ENCODE measurements at places on chromosomes 4 and X.

DNA sequence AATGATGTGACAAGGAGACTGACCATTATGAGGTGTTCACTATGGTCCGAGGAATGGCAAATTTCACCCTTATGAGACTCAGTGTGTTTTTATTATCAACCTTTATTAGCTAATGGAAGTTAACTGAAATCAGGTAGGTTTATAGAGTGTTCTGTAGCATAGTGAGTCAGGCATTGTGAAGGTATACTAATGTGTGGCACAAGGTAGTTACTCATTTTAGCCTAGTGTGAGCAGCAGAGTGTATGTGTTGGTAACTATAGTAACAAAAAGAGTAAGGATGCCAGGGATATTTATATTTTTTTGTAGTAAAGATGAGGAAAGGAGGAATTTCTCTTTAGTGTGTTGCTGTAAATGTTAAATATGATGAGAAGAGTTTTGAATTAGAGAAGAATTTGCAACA is 12.0 kb downstream of the PDLIM5 start:
- no peak for DNase-seq

DNA sequence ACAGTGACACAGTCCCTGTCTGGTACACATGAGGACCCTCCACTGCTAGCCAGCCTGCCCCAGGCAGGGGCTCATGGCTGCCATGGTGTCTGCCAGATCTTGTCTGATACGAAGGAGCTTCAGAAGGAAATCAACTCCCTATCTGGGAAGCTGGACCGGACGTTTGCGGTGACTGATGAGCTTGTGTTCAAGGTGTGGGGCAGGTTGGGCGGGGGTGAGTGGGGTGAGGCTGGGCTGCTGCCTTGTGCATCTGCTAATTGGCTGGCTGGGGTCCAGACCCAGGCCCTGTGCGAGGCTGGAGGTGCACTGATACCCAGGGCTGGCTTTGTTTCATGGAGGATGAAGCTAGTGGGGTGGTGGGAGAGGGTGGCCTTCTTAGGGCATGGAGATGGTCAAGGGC is 13.8 kb downstream of the CCDC22 start:
- no peak for DNase-seq

DNA sequence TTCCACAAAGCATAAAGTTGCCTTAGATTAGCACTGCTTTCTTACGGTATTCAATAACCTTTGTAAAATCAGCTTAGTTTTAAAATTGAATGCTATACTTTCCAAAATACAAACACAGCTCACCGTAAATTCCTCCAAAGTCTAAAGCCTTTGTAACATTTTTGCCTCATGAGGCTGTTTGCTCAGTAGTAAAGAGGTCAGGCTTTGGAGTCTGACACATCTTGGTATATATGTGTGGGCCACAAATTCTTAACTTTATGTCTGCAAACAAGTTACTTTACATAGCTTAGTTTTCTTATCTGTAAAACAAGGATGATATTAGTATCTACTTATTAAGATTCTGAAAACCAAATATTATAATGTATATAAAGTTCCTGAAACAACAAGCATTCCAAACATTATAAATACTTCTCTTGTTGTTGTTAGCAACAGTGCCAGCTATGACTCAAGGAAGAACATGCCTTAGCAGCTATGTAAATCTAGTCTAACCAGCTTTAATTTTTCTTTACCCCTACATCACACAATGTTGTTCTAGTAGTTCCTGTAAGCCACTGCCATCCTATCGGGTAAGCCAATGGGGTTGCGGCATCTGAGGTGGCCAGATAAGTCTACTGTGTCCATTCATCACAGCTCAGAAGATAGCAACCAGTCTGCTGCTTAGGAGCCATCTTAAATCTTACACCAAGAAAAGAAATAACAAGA is 709.0 kb downstream of the KLHL13 start:
- DNase-seq: no peak

DNA sequence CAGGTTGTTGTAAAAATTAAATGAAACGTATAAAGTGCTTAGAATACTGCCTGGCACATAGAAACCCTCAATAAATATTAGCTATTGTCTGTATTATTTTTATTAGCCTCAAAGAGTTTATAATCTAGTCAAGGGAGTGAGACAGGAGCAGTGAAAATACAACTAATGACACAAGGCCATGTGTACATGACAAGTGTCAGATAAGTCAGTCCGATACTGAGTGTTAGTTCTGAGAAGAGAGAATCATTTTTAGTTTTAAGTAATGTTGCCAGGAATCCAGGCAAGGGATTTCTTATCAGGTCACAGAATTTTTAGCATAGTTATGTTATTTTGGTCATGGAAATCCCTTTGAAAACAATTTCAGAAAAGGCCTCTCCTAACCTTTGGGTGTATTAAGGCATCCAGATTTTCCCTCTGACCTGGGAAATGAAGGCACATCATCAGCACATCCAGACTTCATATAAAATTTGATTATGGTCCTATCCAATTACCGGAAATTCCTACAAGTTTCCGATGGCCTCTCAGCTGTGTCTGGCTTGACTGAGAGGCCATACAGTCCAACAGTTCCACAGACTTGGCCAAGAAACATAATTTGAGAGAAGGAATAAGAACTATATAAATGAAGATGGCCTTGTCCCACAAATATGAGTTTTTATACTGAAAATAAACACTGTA is 35.7 kb downstream of the PPARGC1A start:
- no peak for DNase-seq

DNA sequence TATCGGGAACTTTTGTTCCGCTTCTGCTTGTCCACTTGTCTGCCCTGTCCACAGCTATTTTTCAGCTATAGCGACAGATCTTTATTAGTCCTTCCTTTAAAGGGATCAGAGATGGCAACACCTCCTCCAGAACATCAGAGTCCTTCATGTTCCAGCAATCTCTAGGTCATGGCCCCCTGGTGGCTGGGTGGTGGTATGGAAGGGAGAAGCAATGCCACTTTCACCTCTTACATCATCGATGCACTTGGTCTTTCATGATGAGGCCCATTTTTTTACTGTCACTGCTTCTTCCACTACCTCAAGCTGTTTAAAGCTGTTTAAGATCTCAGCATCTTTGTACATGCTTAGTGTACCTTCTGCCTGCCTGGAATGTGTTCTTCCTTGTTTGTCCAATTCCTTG is 106.7 kb downstream of the ARHGAP6 start:
- DNase-seq: no peak

DNA sequence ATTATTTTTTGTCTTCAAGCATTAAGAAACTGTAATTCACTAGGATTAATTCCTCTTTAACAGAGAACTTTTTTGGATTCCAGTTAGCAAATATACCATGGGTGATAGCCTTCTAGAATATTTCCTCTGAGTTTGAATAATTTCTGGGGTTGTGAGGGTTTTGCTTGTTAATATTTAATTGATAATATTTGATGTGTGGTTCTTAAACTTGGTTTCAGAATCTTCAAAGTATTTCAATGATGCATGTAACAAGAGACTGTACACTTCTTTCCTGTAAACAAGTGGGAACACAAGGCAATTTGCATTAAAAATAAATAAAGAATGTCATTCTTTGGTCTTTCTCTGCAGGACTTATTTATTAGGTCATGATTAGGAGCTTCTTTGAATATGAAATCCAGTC is 9.5 kb upstream of the C4orf51 start:
- DNase-seq: no peak

- DNase-seq: no peak
Measured at GRCh38 chr4:139455126-139455538, 1.2 kb downstream of the RAB33B start.

GRCh38 chr4:179664430-179665027 is 2222.3 kb upstream of the AGA start:
- DNase-seq: no peak

- DNase-seq: no peak
Measured at GRCh38 chr4:94880956-94881355, 123.2 kb downstream of the BMPR1B start.

- DNase-seq: peak; percentile 51
Measured at GRCh38 chrX:129622757-129623301, 31.9 kb downstream of the APLN start.

- peak; percentile 47 for DNase-seq
Measured at GRCh38 chr4:87108142-87108546, 112.3 kb downstream of the KLHL8 start.

- DNase-seq: no peak
Measured at GRCh38 chrX:2252331-2253065, 248.3 kb downstream of the DHRSX start.

DNA sequence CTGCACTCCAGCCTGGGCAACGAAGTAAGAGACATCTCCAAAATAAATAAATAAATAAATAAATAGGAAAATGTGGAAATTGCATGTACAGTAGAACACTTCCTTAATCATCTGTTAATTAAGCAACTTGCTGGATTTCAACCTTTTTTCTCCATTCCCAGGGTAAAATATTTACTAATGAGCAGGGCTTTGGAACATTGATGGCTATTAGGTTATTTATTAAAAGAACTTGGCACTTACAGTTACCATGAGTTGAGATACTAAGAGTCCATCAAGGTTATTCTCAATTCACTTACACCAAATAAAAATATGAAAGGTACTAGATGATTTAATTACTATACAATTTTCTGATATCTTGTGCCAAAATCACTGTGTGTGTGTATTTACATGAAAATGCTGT is 607.1 kb downstream of the PCDH18 start:
- DNase-seq: no peak

GRCh38 chrX:152918707-152919106 is 20.8 kb downstream of the ZNF185 start:
- DNase-seq: no peak

- no peak for DNase-seq
Measured at GRCh38 chr4:14644580-14645282, 357.6 kb upstream of the CPEB2 start.

GRCh38 chrX:49901048-49901447 is 21.3 kb upstream of the CLCN5 start:
- no peak for DNase-seq

GRCh38 chrX:36501169-36501702 is 506.9 kb upstream of the FAM47C start:
- no peak for DNase-seq

DNA sequence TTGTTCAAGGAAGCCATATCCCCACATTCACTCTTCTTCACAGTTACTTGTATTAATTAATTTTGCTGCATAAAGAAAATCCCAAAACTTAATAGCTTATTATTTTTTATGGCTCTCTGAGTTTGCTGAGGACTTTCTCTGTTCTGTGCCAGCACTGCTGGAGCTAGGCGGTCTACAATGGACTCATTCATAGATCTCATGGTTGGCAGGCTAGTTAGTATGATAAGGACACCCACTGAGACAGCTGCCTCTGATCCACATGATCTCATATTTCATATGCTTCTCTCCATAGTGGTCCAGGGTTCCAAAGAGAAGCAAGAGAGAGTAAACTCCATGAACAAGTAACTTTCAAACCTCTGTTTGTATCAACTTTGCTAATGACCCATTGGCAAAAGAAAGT is 170.2 kb downstream of the ADGRA3 start:
- DNase-seq: no peak

GRCh38 chr4:112973750-112974251 is 75.7 kb upstream of the ANK2 start:
- no peak for DNase-seq

GRCh38 chr4:54225598-54226403 is 3.3 kb upstream of the PDGFRA start:
- DNase-seq: peak; percentile 54

DNA sequence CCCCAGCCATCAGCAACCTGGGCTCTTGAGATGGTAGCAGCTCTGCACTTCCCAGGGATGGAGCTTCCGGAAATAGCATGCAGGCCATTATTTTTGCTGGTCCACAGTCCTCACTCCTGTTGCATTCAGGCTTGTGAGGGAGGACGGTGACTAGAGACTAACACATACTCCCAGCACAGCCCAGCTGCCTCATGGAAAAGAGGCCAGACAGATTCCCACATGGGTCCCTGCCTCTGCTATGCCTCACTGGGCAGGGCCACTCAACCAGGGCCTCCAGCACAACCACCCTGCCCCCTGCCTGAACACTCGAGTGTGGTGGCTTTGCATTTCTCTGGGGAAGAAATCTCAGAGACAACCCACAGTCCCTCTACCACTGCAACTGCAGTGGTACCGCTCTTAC is 1195.1 kb downstream of the PCDH18 start:
- no peak for DNase-seq

DNA sequence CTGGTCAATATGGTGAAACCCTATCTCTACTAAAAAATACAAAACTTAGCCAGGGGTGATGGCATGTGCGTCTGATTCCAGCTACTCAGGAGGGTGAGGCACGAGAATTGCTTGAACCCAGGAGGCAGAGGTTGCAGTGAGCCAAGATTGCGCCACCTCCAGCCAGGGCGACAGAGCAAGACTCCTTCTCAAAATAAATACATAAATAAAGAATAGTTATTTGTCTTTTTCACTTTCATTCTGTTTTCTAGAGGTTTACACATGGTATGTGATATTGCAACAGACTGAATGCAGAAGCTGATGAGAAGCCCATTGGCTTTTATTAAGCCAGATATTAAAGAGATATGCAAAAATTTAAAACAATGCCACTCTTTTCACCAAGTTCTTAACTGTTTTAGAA is 8.2 kb downstream of the KLHL15 start:
- no peak for DNase-seq

GRCh38 chrX:132004728-132005127 is 18.4 kb upstream of the STK26 start:
- no peak for DNase-seq

- DNase-seq: no peak
Measured at GRCh38 chr4:147477439-147477838, 3.5 kb upstream of the EDNRA start.

DNA sequence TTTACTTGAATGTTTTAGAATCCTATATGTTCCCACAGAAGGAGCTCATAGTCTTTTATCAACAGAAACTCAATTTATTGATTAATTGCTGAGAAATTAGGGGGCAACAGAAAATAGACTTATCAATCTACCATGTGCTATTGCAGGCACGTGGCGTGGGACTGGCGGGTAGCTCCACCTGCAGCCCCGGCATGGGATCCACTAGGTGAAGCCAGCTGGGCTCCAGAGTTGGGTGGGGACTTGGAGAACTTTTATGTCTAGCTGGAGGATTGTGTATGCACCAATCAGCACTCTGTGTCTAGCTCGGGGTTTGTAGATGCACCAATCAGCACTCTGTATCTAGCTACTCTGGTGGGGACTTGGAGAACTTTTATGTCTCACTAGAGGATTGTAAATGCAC is 3.3 kb upstream of the OCIAD1 start:
- DNase-seq: no peak

GRCh38 chr4:18815779-18816173 is 794.2 kb upstream of the LCORL start:
- DNase-seq: no peak

GRCh38 chr4:37126051-37126450 is 118.5 kb upstream of the NWD2 start:
- no peak for DNase-seq

DNA sequence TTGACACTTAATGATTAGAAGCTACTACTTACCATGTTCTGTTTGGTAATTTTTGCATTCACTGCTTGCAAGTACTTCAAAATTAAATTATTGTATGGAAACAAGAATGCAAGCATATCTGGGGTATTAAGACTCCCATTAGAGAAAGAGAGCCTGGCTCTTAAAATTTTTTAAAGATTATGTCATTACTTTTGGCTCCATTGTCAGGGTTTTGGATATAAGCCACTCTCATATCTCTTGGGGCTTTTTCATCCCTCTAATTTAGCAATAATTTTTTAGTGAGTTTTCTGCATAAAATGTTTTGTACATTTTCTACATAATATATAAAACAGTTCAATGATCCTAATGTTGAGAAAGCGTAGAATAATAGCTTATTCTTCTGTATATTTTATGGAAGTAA is 49.4 kb downstream of the SLC9A6 start:
- DNase-seq: no peak
